Caco-2 (cell line): ENCODE measurements at places on chromosomes 1 and 21. TPM values are rescaled to one million over a fixed set of nuclear protein-coding genes. Genes with fewer than 3 reads are reported as not detected.
A peak's percentile ranks its signal among the peaks of the same experiment; 100 is the strongest.

DNA sequence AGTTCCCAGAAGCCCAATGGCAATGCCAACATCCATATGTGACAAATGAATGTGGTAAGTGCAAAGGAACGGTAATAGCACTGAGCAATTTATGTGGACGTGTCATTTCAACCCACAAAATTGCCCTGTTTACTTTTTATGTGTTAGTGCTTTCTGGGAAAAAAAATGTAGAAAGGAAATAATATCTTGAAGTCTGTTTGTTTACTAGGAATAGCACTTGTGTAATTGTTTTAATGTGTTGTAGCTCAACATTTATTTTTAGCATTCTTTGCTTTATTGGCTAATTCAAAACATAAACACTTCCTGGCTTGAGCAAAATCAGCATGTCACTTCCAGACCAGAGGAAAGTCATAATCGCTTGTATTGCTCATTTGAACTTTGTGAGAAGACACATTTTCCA lies 224.8 kb upstream of the KCNK2 start:
- H3K4me1 ChIP-seq = no peaks in the 10 kb centered on the region
- no peaks in the 10 kb centered on the region for H3K36me3 ChIP-seq
- DNase-seq = no peak

DNA sequence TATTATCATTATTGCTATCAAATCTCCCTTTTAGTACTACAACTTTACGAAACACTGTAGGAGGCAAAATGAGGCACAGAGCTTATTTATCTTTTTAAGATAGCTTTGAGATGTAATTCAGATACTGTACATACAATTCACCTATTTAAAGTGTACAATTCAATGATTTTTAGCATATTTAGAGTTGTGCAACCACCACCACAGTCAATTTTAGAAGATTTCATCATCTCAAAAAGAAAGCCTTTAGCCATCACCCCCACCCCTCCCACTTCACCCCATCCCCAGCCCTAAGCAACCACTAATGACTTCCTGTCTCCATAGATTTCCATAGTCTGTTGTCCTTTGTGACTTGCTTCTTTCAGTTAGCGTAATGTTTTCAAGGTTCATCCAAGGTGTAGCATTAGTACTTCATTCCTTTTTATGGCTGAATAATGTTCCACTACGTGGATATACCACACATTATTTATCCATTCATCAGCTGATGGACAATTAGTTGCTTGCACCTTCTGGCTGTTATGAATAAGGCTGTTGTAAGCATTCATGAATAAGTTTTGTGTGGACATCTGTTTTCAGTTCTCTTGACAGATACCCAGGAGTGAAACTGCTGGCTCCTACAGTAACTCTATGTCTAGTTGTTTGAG lies 9.4 kb upstream of the CAPN9 start:
- no peak for DNase-seq
- H3K4me3 ChIP-seq = no peak overlapping the region
- no peaks in the 10 kb centered on the region for H3K4me1 ChIP-seq
- no peak overlapping the region for H3K27ac ChIP-seq

DNA sequence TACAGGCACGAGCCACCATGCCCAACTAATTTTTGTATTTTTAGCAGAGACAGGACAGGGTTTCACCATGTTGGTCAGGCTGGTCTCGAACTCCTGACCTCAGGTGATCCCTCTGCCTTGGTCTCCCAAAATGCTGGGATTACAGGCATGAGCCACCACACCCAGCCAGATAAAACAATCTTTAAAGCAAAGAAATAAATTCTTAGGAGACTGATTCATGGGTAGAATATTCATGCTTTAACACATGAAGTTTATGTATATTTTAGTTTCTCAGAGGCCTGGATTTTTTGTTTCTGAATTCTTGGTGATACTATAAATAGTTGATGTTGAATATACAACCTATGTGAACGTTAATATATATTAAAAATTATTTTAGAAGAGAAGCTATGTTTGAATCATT lies 127.4 kb upstream of the KIAA1614 start:
- no peak for DNase-seq
- H3K4me1 ChIP-seq = 0 out of 2 replicates have a peak, but pooled peaks cover 4% of the 10 kb centered on the region
- no peak overlapping the region for H3K27ac ChIP-seq
- no peak overlapping the region for H3K4me3 ChIP-seq

- no peaks in the 10 kb centered on the region for H3K4me1 ChIP-seq
- H3K4me3 ChIP-seq = peak overlapping the region; percentile 56
- H3K27me3 ChIP-seq = no peaks in the 10 kb centered on the region
- H3K27ac ChIP-seq = peak overlapping the region; percentile 66
- no peaks in the 10 kb centered on the region for H3K36me3 ChIP-seq
These were observed 81.6 kb upstream of the AK4 start for GRCh38 chr1:65066419-65066765.

DNA sequence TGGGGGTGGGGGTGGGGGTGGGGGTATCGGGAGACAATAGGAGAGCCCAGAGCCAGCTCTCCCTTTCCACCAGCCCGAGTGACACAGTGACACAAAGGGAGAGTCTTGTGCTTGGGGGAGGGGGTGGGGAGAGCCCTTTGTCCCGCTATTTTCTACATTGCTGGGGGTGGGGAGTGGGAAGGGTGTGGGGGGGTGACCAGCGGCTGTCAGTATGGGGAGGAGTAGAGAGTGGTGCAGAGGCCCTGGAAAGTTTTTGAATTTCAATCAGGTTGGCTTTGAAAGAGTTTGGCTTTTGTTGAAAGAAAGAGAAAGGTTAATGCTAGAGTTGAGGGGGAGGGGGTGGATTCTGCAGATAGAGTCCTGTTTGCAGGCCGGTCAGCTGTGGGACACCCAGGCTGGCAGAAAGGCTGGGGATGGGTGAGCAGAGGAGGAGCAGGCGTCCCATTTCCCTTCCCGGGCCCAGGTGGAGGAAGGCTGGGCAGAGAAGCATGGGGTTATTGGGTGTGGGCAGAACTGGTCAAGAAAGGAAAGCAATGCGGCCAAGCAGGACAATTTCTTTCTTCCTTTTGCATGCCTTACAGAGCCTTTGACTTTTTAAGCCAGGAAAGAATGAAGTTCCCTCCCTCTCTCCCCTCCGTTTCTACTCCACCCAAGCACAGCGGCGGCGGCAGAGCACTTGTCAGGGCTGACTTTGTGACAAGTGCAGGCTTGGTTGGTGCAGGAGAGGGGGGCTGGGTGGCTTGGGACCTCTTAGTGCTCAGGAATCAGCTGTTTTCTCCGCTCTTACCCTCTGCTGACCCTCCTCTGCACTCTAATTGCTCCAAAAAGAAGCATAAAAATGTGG lies 96.2 kb downstream of the RNF220 start:
- no peaks in the 10 kb centered on the region for H3K36me3 ChIP-seq
- no peak overlapping the region for H3K27ac ChIP-seq
- DNase-seq = no peak
- H3K4me1 ChIP-seq = no peaks in the 10 kb centered on the region
- H3K27me3 ChIP-seq = no peaks in the 10 kb centered on the region

The LCE1B gene
- not detected in 2 replicates for total RNA-seq
